ENCODE measurements at places on chromosomes 3 and 15. TPM values are rescaled to one million over a fixed set of nuclear protein-coding genes. Genes with fewer than 3 reads are reported as not detected.

The OGG1 gene
- polyA plus RNA-seq = 19.7 TPM

The ECE2 gene
- polyA plus RNA-seq = not detected

The SLC24A5 gene
- polyA plus RNA-seq = not detected

The ARNT2 gene
- polyA plus RNA-seq = 0.09 TPM

The PIERCE2 gene
- polyA plus RNA-seq = 15.0 TPM

The MORC1 gene
- polyA plus RNA-seq = not detected

The IL16 gene
- polyA plus RNA-seq = 1.2 TPM

The AGBL1 gene
- polyA plus RNA-seq = 1.9 TPM

The HDC gene
- 0.18 TPM for polyA plus RNA-seq

The CCDC39 gene
- polyA plus RNA-seq = 0.12 TPM

The TGM4 gene
- not detected for polyA plus RNA-seq

The SLC38A3 gene
- 0.12 TPM for polyA plus RNA-seq

DNA sequence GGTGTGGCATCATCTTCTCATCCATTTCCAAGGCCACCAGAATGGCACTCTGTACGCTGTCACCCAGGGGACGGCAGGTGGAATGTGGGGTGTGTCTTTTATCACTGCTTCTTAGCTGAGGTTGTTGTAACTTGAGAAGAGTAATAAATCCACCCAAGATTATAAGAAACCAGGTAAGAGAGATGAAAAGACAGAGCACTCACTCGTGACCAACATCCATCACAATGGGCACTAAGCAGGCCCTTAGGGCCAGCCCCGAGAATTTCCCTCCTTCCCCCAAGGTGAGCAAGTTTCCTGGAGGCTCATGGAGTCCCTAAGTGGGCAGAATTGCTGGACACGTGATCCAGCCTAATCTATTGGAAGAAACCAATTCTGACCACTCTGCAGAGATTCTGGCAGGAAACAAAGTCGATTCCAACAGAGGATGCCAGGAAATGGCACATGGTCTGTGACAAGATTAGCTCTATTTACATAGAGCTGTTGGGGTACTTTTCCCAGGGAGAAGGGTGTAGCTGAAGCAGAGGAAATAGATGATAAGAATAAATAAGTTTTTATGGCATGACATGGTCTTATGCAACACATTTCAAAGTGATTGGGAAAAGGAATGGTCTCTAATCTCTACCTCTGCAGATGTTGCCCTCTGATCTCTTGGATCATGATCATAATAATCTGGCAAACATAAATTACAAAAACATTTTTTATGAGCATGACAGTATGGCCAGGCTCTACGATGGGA, 22.5 kb downstream of the SLC6A20 start:
- no peaks in the 10 kb centered on the region for H3K36me3 ChIP-seq
- no peaks in the 10 kb centered on the region for H3K4me1 ChIP-seq
- H3K4me3 ChIP-seq = no peak overlapping the region
- no peak for DNase-seq

GRCh38 chr3:34859746-34860145, 779.6 kb upstream of the ARPP21 start:
- H3K27ac ChIP-seq = no peak overlapping the region
- H3K4me1 ChIP-seq = no peaks in the 10 kb centered on the region
- no peak for DNase-seq
- H3K4me3 ChIP-seq = no peak overlapping the region
- H3K27me3 ChIP-seq = no peaks in the 10 kb centered on the region

DNA sequence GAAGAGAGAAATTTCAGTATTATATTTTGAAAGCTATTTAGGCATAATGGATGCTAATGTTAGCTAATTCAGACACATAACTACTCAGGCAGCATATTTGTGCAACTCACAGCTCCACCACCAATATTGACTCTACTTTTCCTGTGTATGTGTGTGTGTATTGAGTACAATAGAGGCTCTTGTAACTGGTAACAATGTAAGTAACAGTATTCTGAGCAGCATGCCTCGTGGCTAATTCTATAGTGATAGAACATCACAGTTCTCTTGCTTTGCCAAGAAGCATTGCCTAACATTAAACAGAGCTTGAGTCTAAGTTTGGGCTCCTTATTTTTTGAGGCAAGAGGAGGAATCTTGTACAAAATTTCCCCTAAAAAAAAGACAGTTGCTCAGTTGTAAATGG, 98.6 kb upstream of the ARHGEF26 start:
- no peaks in the 10 kb centered on the region for H3K4me1 ChIP-seq
- DNase-seq = no peak
- H3K4me3 ChIP-seq = no peak overlapping the region
- no peaks in the 10 kb centered on the region for H3K36me3 ChIP-seq
- H3K27me3 ChIP-seq = no peaks in the 10 kb centered on the region

DNA sequence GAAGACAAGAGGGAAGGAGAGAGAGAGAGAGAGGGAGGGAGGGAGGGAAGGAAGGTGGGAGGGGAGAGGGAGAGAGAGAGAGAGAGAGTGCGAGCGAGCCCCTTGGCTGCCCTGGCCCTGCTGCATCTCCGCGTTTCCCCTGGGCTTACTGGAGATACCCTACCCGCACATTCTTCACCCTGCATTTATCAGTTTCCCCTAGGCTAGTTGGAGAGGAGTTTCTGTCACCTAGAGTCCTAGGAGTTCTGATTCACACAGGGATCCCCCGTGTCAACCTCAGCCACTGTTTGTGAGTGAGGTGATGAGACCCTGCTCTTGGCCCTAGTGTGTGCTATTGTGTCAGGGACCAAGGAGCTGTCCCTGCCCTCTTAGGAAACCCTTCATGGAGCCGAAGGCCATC, 18.7 kb downstream of the BHLHE40 start:
- H3K27me3 ChIP-seq = no peaks in the 10 kb centered on the region
- H3K4me3 ChIP-seq = no peak overlapping the region
- H3K4me1 ChIP-seq = peaks cover 21% of the 10 kb centered on the region
- no peak overlapping the region for H3K27ac ChIP-seq
- no peak for DNase-seq

GRCh38 chr15:35393398-35393797, 152.6 kb downstream of the DPH6 start:
- H3K4me1 ChIP-seq = no peaks in the 10 kb centered on the region
- no peaks in the 10 kb centered on the region for H3K36me3 ChIP-seq
- no peak for DNase-seq
- no peaks in the 10 kb centered on the region for H3K27me3 ChIP-seq
- no peak overlapping the region for H3K27ac ChIP-seq

GRCh38 chr3:51392355-51393133, 1.5 kb downstream of the RBM15B start:
- H3K4me1 ChIP-seq = peaks cover 51% of the 10 kb centered on the region
- peak overlapping the region; percentile 90 for H3K27ac ChIP-seq
- H3K27me3 ChIP-seq = no peaks in the 10 kb centered on the region
- H3K4me3 ChIP-seq = peak overlapping the region; percentile 88

- H3K4me1 ChIP-seq = peaks cover 20% of the 10 kb centered on the region
- DNase-seq = no peak
- H3K36me3 ChIP-seq = peaks cover 64% of the 10 kb centered on the region
- H3K27ac ChIP-seq = no peak overlapping the region
Measured at GRCh38 chr3:49727154-49727923, 3.6 kb upstream of the GMPPB start.

DNA sequence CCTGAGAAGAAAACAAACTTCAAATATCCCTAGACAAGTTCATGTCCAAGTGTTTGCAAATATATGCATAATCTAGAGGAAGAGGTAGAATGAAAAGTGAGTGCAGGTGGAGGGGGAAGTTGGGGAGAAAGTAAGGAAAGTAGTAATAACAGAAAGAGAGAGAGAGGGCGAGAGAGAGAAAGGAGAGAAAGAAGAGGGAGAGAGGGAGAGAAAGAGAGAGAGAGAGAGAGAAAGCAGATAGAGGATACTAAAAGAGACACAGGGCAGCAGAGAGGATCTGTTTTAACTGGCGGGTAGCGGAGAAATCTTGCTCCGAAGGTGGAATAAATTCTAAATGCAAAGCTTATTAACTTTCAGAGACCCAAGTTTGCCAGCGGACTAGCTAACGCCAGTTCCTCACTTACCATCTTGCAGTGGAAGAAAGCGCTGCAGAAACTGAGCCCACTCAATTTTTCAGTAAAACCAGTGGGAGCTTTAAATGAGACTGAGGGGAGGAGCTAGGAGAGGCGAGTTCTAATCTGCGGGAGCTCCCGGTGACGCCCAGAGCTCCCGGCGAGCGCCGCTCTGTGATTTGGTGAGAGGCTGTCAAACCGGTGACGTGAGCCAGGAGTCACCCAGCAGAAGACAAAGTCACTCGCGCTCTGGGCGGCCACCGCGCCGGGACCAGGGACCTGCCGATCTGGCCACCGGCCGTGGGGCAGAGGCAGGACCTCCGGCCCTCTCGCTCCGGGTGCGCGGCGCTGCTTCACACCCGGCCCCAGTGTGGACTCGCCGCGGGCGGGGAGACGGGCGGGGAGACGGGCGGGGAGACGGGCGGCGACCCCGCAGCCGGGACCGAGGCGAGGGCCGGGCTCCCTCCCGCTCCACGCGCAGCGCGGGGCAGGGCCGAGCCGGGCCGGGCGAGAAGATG, at the start of gene GMNC:
GMNC (minus strand) TSS at position 486 of the 910 bp plus-strand sequence; CDS start at position 407, 79 bp downstream.
- peak within 1 kb of the TSS; percentile 91 for H3K27ac ChIP-seq
- DNase-seq = peak; percentile 84
- no peaks in the 10 kb centered on the region for H3K36me3 ChIP-seq
- H3K4me3 ChIP-seq = peak within 1 kb of the TSS; percentile 87
- H3K4me1 ChIP-seq = no peaks in the 10 kb centered on the region

- H3K27me3 ChIP-seq = no peaks in the 10 kb centered on the region
- peaks cover 4% of the 10 kb centered on the region for H3K4me1 ChIP-seq
- peak; percentile 51 for DNase-seq
- no peaks in the 10 kb centered on the region for H3K36me3 ChIP-seq
- H3K4me3 ChIP-seq = no peak overlapping the region
- no peak overlapping the region for H3K27ac ChIP-seq
Measured at GRCh38 chr15:68783226-68784058, 37.3 kb downstream of the ANP32A start.

- DNase-seq = no peak
- H3K4me3 ChIP-seq = no peak overlapping the region
- H3K27me3 ChIP-seq = no peaks in the 10 kb centered on the region
- no peaks in the 10 kb centered on the region for H3K36me3 ChIP-seq
Measured at GRCh38 chr15:57319226-57319918, 56.9 kb upstream of the CGNL1 start.

- H3K4me1 ChIP-seq = no peaks in the 10 kb centered on the region
- H3K27ac ChIP-seq = no peak overlapping the region
- no peaks in the 10 kb centered on the region for H3K36me3 ChIP-seq
- H3K4me3 ChIP-seq = no peak overlapping the region
Measured at GRCh38 chr15:48373821-48374451, 42.7 kb downstream of the DUT start.

DNA sequence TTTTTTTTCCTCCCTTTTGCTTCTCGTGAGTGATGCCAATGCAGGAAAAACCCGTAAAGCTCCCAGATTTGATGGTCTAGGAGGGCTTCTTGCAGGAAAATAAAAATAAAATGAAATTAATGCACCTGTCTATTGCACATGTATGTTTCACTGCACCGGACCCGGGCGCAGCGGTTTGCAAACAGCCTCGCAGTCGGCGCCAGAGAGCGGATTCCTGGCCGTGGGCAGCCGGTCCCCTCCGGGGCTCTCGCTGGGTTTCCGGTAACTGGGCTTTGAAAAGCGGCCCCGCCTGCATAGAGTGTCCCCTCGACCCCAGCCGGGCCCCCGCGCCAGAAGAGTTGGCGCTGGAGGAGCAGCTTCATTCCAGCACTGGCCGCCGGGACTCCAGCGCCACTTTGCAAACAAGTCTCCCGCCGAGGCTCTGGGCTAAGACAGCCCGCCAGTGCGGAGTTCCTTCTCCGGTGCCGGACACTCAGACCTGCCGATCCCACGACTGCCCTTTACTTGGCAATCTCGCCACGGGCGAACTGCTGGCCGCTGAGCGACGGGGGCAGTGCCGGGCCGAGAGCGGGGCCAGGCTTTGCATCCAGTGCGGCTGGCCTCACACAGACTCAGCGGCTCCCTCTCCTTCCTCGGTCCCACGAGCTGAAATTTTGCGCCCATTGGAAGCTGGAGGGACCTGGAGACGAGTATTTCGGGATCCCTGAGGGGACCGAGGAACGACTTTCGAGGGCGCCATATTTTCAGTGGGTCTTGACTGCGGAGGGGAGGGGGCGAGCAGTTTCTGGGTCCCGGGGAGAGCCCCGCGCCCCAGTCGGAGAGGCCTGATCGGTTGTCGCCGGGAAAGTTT, 225.9 kb upstream of the C2CD4B start:
- no peaks in the 10 kb centered on the region for H3K36me3 ChIP-seq
- peak; percentile 50 for DNase-seq

DNA sequence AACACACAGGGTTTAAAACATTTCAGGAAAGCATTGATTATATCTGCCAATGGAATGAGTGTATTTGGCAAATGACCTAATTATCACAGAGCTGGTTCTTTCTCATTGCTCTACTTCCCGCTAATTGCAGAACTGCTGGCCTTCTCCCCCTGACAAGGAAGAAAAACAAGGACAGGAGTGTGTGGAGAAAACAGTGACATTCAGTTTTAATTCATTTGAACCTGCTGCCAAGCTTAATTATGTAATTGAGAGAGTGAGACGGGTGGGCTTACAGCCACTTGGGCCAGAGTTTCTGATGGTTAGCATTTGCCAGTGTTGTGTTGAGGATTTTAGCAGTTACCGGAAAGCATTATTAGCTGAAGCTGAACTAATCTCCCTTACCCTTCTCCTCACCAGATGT, 301.4 kb downstream of the RBMS3 start:
- no peak overlapping the region for H3K27ac ChIP-seq
- no peaks in the 10 kb centered on the region for H3K36me3 ChIP-seq
- no peaks in the 10 kb centered on the region for H3K27me3 ChIP-seq
- DNase-seq = no peak
- H3K4me3 ChIP-seq = no peak overlapping the region

- H3K36me3 ChIP-seq = no peaks in the 10 kb centered on the region
- H3K4me1 ChIP-seq = no peaks in the 10 kb centered on the region
- no peak overlapping the region for H3K4me3 ChIP-seq
- no peak for DNase-seq
- no peaks in the 10 kb centered on the region for H3K27me3 ChIP-seq
Measured at GRCh38 chr3:31157047-31157694, 262.7 kb upstream of the GADL1 start.

GRCh38 chr15:96540283-96540682, 209.8 kb downstream of the NR2F2 start:
- no peak for DNase-seq
- H3K36me3 ChIP-seq = no peaks in the 10 kb centered on the region
- no peak overlapping the region for H3K27ac ChIP-seq
- H3K4me3 ChIP-seq = no peak overlapping the region

DNA sequence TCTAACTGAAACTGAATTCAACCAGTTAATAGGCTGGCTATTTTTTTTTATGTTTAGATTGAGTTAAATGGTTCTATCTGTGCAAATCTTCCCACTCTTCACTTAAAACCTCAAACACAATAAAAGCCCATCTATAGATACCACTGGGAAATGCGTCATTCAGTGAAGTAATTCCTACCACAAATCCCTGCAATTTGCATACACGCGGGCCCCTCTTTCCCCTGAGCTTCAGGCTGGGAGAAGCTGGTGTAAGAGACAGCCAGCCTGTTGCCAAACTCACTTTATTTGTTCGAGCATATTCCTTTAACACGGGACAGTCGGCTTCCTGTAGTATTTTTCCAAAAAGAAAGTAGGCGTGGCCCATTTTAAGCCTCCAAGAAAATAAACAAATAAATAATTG, 26.0 kb upstream of the MCTP2 start:
- no peaks in the 10 kb centered on the region for H3K36me3 ChIP-seq
- no peak overlapping the region for H3K27ac ChIP-seq
- no peaks in the 10 kb centered on the region for H3K27me3 ChIP-seq
- no peaks in the 10 kb centered on the region for H3K4me1 ChIP-seq
- no peak overlapping the region for H3K4me3 ChIP-seq
- DNase-seq = no peak

GRCh38 chr15:72492733-72493132, 18.6 kb downstream of the ARIH1 start:
- H3K36me3 ChIP-seq = no peaks in the 10 kb centered on the region
- no peaks in the 10 kb centered on the region for H3K27me3 ChIP-seq
- DNase-seq = no peak
- H3K4me3 ChIP-seq = no peak overlapping the region

Measured in psoas muscle (tissue), 8 donors.